ENCODE measurements at places on chromosomes 5 and 9. TPM values are rescaled to one million over a fixed set of nuclear protein-coding genes. Genes with fewer than 3 reads are reported as not detected.

Gene BNC2
- total RNA-seq = 27.3 TPM

Gene PCDHA12
- under 0.01 TPM for total RNA-seq

Gene SPINK13
- not detected for total RNA-seq

Gene SPINK4
- total RNA-seq = not detected

Gene CCDC183
- total RNA-seq = not detected

Gene PCDHAC1
- total RNA-seq = 0.26 TPM

Gene GPRIN1
- total RNA-seq = 4.5 TPM

Gene FAM221B
- not detected for total RNA-seq

Gene CTXN3
- not detected for total RNA-seq

Gene FOXD4L5
- not detected for total RNA-seq

Gene GKAP1
- total RNA-seq = 0.39 TPM

Gene PRKAA1
- total RNA-seq = 49.9 TPM

Gene IL3
- not detected for total RNA-seq

Gene GTF2H2
- total RNA-seq = 19.4 TPM

Gene LCNL1
- total RNA-seq = not detected

Gene IFNB1
- not detected for total RNA-seq

Gene RAB3C
- not detected for total RNA-seq

Gene FOXD4L4
- total RNA-seq = 0.08 TPM

Gene ENTPD2
- not detected for total RNA-seq

Gene GLIPR2
- 27.7 TPM for total RNA-seq

Gene RPS14
- total RNA-seq = 4,461 TPM

Gene C9orf152
- 0.13 TPM for total RNA-seq

Gene SV2C
- total RNA-seq = not detected

Gene BTNL8
- total RNA-seq = not detected

Gene SLC46A2
- total RNA-seq = not detected

Gene PRDM9
- total RNA-seq = not detected

Gene PRUNE2
- 2.6 TPM for total RNA-seq

Gene FSD1L
- 1.3 TPM for total RNA-seq

Data from epithelial cell of alveolus of lung (primary cell).